ENCODE measurements at places on chromosomes 1 and 21.

DNA sequence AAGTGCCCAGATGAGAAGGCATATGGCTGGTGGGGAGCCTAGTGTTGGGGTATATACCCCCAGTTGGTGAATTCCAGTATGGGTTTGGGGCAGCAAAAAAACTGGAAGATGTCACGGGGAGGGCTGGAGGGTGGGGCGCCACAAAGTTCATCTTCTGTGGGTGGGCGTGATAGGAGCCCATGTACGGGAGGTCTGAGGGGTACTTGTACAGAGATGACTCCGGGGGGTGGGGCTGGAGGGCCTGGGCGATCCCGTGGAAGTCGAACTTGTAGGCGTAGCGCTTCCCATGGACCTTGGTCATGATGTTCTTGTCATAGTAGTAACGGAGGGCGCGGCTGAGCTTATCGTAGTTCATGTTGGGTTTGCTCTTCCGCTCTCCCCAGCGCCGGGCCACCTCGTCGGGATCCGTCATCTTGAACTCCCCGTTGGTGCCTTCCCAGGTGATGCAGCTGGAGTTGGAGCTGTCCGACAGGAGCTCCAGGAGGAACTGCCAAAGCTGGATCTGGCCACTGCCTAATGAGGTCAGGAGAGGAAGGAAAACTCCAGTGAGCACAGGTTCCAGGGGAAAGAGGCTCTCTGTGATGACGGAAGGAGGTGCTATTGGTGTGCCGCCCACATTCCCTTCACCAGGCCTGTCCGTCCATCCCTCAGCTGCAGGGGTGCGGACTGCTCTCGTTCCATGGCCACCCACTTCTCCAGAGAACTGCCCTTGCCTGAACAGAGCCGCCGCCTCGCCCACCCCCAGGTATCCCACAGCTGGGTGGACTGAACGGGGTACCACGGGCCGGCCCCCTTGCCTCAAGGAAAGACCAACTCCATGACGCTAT is 114.7 kb downstream of the ERG start:
- DNase-seq, result no peak

GRCh38 chr1:22341791-22342605 is 109.7 kb upstream of the ZBTB40 start:
- no peak for DNase-seq

DNA sequence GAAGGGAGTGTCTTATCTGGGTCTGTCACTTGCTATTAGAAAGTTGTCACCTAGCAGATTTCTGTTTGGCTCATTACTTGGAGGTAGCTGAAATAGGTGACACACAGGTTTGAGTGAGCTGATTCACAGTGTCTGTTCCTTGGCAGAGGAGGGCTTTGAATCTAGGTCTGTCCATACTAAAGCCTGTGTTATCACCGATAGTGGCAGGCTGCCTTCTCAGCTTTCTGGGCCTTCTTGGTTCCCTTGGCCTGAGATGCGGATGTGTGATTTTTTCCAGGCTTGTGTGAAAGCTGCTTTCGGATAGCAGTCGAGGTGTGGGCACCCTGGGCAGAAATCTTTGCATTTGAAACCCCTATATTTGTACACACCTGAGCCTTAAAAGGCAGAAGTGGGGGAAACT is 73.9 kb downstream of the ACTL8 start:
- no peak for DNase-seq

DNA sequence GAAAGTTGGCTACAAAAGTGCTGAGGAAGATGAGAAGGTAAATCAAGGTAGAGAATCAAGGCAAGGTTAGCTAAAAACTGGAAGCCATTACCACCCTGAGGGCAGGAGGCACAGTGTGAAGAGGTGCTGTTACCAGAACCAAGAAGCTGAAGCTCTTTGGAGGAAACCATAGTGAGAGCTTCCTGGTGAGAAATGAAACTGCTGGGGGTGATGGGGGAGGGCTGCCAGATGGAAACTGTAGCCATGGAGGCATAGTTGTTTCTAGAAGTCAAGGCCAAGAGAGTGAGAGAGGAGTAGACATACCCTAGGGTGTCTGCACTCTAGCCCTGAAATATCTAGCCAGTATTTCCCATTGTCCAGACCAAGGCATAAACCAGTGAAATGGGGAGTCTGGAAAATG is 28.7 kb downstream of the IFI44 start:
- no peak for DNase-seq

GRCh38 chr1:159913451-159914192 is 11.7 kb downstream of the TAGLN2 start:
- DNase-seq, result no peak

DNA sequence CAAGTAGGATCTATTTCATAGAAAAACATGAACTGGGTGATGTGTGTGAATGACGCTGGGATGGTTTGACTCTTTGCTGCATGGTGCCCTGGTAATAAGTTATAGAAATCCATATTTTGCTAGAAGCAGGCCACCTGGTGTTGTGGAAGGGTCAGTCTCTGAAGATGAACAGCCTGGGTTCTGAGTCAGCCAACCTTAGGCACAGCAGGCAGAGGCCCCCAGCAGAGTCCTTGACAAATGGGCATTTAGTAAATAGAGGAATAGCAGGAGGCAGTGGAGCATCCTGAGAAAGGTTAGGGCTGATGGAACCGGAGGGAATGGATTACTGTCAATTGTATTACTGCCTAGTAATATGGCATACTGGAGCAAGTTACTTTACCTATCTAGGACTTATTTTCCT is 20.9 kb downstream of the FGGY start:
- no peak for DNase-seq

GRCh38 chr1:167575649-167576048 is 22.1 kb upstream of the CREG1 start:
- no peak for DNase-seq

GRCh38 chr1:85340427-85340826 is 64.0 kb upstream of the BCL10 start:
- DNase-seq, result no peak

Data from CD4-positive, alpha-beta T cell treated with Interleukin-15 for 1 hour (primary cell).